ENCODE measurements at places on chromosomes 11 and 22. TPM values are rescaled to one million over a fixed set of nuclear protein-coding genes. Genes with fewer than 3 reads are reported as not detected.

DEFB131B gene
- not detected for polyA plus RNA-seq

GNAZ gene
- polyA plus RNA-seq = 13.7 TPM

PITPNB gene
- 41.9 TPM for polyA plus RNA-seq

FAT3 gene
- 2.5 TPM for polyA plus RNA-seq

APOL5 gene
- polyA plus RNA-seq = 0.74 TPM

OR5L1 gene
- not detected for polyA plus RNA-seq

ELMOD1 gene
- 5.6 TPM for polyA plus RNA-seq

MEI1 gene
- polyA plus RNA-seq = 43.5 TPM
